ENCODE measurements at places on chromosomes 2 and 18.

DNA sequence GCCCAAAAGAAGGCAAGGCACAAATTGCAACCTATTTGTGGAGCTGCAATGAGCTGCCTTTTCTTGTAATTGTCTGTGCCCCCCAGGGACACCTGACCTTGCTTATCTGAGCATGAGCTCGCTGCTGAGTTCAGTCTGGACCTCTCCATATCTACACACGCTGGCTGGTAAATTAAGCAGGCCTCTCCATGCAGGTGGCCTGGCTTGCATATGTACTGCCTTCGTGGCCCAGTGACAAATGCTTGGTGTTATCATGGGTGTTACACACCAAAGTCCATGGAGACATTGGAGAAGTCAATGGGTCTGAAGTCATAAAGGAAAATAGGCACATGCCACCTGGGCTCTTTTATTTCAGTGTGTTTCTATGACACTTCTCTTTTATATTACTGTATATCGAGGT is 121.2 kb downstream of the IRS1 start:
- DNase-seq: no peak

- DNase-seq: no peak
These were observed 135.8 kb upstream of the DSEL start for GRCh38 chr18:67652288-67652687.

- no peak for DNase-seq
These were observed 3.3 kb upstream of the ATP8B1 start for GRCh38 chr18:57806201-57806977.

DNA sequence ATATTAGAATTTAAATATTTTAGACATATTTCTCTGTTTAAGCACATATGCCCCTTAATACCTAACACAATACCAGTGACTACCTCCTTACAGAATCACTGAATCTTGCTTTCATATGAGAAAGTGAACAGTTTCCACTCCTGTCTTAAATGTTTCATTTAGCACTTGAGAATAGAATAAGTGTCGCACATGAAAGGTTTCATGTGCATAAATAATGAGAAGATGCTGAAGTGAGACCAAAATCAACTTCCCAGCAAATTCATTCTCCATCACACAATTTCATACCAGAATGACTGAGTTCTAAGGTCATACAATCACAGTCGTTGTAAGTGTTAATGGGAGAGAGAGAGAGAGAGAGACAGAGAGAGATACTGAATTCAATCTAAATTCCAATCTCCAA is 51.2 kb downstream of the ATIC start:
- no peak for DNase-seq

DNA sequence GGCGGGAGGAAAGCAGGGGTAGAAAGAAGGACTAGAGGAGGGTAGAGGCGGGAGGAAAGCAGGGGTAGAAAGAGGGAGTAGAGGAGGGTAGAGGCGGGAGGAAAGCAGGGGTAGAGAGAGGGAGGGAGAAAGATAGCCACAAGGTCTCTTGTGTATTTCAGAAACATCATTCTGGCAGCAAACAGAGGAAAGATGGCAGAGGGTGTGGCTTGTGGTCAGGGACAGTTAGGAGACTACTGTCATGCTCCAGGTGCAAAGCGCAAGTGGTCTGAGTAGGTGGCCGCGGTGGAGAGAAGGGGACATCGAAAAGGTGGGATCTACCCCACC is 82.4 kb upstream of the TAF1B start:
- no peak for DNase-seq

DNA sequence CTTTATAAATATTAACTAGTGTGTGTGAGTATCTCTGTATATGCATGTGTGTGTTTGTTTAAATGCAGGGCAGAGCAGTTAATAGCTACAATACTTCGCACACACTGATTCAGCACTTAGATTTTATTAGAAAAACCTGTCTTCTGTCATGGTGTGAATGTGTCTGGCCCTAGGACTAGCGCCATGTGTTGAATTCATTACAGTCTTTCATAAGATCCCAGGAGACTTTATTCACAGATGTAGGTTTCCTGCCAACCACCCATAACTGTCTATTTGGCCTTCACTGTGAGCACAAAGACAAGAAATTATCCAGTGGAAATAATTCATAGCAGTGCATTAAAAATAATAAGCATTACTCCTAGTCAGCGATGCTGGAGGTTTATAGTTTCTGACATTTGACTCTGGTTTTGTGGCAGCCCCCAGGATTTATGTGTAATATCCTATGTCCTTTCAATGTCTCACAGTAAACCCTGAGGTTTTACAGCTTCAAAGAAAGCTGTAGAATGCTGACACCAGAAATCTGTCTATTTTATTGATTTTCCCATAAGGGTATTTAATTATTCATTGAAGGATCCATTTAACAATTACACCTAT is 93.9 kb downstream of the ZNF804A start:
- DNase-seq: no peak

DNA sequence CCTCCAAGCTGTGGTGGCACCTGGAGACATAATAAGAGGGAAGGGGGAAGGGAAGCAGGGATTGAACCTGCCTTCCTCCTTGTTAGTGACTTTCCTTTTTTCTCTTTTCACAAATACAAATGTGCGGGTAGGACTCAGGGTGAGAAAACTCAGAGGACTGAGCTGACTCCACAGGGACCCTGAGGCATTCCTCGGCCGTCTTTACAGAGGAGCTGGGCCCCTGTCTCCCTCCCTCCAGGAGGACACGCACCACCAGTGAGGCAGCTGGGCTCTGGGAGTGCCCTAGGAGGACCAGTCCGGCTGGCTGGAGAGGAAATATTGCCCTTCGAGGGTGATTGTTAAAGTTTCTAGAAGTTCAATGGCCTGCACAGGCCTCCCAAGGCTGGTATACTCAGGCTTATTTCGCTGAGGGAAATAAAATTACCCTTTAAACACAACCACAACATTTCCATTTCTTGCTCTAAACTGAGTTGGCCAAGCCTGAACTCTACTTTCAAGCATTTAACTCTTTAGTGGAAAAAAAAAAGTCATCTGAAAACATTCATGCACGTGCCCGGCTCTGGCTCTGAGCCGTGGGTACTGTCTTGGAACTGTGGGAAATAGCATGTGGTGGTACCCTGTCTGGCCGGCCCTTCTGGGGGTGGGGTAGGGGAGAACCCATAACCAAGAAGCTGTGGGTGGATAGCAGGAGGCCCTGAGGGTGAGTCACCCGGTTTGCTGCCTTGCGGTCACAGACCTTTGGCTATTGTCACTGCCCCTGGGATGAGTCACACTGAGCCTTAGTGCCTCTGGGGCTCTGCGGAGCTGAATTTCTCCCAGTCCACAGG is 116.0 kb downstream of the COPS8 start:
- DNase-seq: no peak

GRCh38 chr18:59639821-59640220 is 57.4 kb downstream of the CCBE1 start:
- DNase-seq: no peak

DNA sequence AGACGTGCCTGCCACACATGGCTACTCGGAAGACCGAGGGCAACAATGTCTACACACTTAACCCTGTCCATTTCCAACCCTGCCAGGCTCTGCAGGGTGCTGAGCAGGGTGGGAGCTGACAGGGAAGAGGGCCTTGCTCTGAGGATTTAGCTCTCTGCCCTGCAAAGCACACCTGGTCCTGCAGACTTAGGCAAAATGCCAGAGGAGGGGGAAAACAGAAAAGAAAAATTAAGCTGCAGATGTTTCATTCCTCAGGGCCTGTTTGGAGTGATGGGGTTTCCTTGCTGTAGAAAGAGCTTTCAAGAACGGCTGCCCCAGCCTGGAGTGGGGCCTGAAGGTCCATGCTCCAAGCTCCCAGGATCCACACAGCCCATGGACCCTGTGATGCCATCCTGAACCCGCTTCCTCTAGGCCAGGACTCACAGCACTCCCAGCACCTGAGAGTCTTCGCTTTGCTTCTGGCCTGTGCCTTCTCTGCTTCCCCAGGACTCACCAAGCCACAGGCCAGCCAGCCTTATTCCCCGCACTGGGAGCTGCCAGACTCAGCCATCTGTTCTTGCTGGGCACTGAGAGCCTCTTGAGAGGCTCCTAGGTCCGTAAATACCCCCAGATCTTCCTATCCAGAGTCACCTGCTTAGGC is 9.1 kb upstream of the TEX51 start:
- no peak for DNase-seq

DNA sequence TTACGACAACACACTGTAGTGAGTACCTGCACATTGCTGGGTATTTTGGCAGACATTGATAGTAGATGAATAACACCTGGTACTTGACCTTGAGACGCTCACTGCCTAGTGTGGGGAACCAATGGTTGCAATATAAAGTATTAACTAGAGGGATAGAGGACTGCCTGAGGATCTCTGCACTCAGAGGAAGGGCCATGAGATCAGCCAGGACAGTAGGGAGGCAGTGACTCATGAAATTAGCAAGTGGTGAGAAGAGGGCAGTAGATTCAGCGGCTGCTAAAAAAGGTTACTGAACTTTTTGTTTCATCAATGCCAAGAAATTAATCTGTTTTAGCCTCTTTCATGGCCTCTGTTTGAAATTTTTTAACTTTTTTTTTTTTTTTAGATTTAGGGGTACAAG is 250.8 kb upstream of the TCF4 start:
- no peak for DNase-seq

Measured in substantia nigra (tissue), 51 donors.